ENCODE measurements at places on chromosomes 16 and 17.
A peak's percentile ranks its signal among the peaks of the same experiment; 100 is the strongest.

DNA sequence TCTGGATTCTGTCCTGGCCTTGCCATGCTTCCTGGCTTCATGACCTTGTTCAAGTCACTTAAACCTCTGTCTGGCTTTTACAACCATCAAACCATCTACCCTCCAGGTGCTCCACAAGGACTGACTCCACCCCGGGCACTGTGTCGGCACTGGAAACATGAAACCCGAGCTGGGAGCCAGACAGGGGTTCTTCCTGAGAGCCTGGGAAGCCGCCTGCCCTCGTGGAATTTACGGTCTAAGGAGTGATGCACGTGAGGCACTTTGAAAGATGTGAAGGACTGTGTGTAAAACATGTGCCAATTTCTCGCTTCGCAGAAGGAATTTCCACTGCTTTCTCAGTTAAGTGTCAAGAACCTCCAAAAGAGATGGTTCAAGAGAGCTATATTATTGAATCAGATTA lies 11.6 kb downstream of the CDK5R1 start:
- peak; percentile 71 for DNase-seq

DNA sequence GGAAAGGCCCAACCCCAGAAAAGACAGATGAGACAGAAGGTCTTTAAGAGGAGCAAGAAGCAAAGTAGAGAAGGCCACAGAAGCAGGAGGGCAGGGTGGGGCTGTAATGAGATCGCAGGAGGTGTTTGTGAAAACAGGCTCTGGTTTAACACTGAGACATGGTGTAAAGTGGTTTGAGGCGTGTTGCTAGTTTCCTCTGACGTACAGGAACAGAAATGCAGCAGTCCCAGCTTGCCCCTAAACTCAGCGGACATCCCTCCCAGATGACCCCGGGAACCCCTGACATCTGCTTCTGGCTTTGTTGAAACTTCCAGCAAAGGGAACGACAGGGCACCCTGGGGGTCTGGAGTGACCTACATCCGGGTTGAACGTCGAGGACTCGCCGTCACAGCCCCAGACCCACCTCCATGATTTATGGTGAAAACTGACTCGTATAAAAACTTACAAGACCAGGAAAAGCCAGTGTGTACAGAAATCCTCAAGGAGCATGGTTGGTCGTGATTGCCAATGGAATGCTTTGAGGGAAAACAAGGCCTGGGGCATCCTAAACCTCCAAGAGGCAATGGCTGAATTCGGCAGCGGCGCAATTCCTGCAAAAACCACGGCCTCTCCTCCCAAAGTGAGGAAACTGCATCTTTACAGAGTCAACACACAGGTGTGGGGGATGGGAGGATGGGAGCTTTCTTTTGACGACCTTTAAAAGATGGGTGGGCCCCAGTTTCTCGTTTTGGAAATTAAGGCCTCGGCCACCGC lies 25.8 kb downstream of the LITAF start:
- DNase-seq: peak; percentile 59

- no peak for DNase-seq
Measured at GRCh38 chr16:64455275-64455674, 666.6 kb downstream of the CDH11 start.

GRCh38 chr17:49509588-49509917 lies 14.5 kb downstream of the NGFR start:
- no peak for DNase-seq

GRCh38 chr16:78216166-78216745 lies 116.8 kb downstream of the WWOX start:
- DNase-seq: no peak

GRCh38 chr16:87701505-87701921 lies 64.3 kb downstream of the KLHDC4 start:
- no peak for DNase-seq

DNA sequence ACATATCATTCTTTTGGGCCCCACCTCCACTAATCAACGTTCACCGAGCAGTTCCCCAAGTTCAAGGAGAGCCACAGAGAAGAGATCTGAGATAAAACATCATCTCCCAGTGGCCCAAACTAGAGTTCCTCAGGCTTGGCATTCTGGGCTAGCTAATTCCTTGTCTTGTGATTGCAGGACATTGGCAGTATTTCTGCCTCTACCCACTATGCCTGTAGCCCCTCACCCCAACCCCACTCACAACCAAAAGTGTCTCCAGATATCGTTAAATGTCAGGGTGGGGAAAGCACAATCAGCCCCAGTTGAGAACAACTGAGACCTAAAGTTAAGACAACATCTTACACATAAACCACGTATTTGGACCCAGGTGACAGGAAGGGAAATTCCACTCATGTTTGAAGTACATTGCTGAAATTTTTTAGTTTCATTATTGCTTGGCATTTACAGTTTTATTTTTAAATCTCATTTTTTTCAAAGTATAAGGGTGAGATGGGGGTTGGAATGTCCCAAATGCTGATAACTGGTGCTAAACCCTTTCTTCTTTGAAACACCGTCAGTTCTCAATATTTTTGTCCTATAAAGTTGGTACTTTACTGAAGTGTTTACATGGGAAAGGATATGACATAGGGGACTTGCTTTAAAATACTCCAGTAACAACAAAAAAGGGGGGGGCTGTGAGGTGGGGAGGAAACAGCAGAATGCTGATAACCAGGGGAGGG lies 13.6 kb downstream of the ZC3H7A start:
- DNase-seq: no peak

DNA sequence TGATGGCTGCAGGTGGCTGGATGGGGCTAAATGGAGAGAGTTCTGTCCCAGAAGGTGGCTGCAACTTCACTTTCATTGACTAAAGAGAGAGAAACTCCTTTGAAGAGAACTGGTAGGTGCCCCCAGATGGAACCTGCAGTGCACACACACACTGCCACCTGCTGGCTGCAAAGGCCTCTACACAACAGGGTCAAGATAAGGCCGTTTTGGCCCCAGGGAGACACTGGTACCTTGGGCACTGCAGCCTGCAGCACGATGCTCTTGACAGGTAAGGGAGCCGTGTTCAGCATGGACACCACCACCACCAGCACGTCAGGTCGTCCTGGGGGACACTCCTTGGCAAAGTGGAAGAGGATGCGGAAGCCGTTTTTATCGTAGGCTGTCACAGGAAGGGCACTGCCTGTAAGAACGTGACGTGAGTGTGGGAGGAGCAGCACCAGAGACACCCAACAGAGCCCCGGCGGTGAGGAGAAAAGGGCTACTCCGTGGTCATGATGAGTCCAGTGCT lies 22.7 kb downstream of the GGA3 start:
- peak; percentile 88 for DNase-seq

GRCh38 chr17:850851-851763 lies 69.0 kb downstream of the MRM3 start:
- DNase-seq: no peak

DNA sequence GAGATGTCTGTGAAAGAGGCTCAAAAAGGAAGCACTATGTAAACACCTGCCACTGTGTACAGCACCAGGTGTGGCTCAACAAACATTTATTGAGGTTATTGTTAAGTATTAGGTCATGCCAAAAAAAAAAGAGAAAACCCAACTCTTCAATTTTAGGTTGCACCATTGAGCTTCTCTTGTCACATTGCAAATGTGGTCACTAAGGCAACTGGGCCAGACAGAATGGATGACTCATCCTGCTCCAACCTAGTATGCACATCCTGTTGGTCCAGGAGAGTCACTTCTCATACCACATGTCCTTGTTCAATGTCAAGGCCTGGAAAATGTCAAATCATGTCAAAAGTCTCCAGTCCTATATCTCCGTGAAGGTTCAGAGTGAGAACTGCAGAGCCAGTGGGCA lies 25.0 kb downstream of the HOXB1 start:
- no peak for DNase-seq

DNA sequence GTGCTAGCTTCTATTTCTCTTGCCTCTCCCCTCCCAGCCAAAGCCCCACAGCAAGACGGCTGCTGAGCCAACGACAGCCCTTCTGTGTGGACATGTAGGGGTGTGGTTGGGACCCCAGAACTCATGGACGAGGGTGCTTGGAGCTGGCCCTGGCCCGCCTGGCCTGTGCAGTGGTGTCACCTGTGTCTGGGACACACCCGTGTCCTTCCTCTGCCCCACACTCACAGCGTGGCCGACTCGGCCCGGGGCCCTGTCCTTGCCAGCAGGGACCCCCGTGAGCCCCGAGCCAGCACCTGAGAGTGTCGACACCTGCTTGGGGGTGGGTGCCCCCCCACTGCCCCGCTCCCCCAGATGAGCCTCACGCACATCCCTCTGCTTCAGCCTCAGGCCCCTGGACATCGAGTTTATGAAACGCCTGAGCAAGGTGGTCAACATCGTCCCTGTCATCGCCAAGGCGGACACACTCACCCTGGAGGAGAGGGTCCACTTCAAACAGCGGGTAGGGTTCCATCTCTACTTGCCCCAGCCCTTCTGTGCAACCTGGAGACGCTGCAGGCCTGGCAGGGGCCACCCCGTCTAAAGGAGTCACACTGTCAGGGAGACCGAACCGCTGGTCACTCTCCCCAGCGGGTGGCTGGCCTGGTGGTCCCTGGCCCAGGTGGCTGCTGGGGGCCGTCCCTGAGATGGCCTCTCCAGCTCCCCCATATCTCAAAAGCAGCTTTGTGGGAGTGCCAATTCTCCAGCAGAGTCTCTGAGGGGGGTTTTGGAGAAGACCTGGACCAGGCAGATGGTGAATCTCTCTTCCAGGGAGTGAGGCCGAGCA lies 349.8 kb downstream of the SEC14L1 start:
- no peak for DNase-seq

DNA sequence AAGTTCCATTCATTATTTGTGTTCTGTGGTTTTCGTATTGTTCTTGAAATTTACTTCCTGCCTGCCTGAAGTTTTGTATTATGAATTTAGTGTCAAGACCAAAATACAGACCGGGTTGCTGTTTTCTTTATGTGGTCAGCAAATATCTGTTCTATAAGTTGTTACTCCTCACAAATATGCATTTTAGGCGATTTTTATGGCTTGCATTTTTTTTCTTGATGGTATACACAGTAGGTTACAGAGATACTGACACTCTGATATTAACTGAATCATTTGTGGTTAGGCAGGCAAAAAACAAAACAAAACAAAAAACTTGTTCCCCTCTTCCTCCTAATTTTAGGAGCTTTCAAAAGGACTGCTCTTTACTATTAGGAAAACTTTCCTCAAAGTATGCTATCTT lies 52.6 kb downstream of the BCAS3 start:
- DNase-seq: no peak

- no peak for DNase-seq
Measured at GRCh38 chr17:81448442-81448841, 53.2 kb downstream of the BAHCC1 start.

GRCh38 chr16:85174871-85175723 lies 62.8 kb upstream of the CIBAR2 start:
- DNase-seq: no peak

DNA sequence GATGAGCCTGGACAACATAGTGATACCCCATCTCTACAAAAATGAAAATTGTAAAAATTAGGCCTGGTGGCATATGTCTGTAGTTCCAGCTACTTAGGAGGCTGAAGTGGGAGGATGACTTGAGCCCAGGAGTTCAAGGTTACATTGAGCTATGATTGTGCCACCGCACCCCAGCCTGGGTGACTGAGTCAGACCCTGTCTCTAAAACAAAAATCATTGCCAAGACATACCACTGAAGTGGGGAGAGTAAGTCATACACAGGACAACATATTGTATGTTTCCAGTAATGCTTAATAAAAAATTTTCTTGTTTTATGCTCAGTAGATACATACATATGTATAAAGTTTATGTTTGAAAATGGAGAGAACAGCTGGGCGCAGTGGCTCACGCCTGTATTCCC lies 39.2 kb downstream of the NDE1 start:
- no peak for DNase-seq

DNA sequence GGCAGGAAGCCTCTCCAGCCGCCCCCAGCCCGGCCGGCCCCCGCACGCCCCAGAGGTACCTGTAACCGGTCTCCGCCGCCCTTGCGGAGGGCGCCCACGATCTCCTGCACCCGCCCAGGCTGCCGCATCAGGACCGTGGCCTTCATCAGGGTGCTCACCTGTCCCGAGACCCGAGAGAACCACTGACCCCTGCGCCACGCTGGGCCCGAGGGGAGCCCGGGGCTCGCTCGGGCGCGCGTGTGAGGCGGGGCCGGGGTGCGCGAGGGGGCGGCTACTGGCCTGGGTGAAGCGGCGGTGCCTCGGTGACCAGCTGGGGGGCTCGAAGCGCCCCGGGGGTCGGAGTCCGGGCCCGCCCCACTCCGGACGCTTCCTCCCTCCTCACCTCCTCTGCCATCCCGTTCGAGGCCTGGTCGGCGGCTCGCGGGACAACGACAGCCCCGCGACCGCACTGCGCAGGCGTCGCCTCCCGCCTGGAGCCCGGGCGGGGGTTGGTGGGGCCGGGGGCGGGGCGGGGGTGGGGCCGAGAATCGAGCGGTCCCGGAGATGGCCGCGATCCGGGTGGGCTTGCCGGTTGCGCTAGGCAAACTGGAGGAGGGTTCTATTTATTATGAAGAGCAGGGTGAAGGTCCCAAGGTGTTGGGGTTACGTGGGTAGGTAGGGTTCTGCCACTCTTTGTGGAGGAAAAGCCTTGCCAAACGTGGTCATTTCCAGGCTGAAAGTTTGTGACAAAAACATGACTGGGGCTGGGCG lies at the start of gene NT5C3B:
Gene NT5C3B (minus strand): TSS at position 433 of the 750 bp plus-strand sequence. CDS start 39 bp downstream, at position 394.
- peak; percentile 64 for DNase-seq

GRCh38 chr16:1130382-1130781 lies 22.5 kb upstream of the CACNA1H start:
- no peak for DNase-seq

DNA sequence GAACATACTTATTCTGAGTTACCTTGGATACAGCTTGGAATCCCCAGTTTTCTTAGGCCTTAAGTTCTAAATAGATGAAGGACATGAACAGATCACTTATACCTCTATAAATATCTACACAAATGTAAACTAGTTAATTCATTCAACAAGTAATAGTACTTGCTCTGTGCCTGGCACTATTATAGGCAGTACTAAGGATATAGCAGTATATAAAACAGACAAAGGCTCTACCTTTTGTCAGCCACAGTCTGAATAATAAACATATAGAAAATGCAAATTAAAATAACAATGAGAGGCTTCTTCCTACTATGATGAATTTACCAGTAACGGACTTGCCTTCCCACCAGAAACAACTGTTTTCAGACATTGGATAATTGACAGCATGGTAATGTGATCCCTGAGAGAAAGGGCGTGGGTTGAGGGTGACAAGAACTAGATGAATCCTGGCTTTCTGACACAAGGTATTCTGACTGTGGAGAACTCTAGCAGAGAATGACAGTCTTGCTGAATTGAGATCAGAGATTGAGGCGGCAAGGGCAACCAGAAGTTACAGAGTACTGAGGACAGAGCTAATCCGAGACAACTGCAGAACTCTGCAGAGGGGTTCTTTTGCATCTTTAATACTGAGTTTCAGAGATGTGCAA lies 170.5 kb downstream of the TANC2 start:
- DNase-seq: peak; percentile 33

GRCh38 chr17:58268326-58268725 lies 12.4 kb downstream of the MPO start:
- no peak for DNase-seq

DNA sequence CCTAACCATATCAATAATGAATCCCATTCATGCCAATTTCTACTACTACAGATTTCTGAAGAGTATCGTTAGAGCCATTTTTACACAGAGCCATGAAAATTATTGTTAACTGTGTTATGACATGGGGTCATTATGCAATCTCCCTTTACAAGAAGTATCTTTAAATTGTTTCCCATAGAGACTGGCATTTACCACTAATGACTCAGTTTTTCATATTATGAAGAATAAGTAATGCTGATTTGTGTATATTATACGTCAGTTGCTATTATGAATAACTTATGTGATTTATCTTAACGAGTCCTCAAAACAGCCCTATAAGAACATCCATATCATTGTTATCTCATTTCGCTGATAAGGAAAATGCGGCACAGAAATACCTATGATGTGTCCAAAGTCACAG lies 173.8 kb downstream of the KCNJ2 start:
- no peak for DNase-seq
